ENCODE measurements at places on chromosomes 7 and 10.

DNA sequence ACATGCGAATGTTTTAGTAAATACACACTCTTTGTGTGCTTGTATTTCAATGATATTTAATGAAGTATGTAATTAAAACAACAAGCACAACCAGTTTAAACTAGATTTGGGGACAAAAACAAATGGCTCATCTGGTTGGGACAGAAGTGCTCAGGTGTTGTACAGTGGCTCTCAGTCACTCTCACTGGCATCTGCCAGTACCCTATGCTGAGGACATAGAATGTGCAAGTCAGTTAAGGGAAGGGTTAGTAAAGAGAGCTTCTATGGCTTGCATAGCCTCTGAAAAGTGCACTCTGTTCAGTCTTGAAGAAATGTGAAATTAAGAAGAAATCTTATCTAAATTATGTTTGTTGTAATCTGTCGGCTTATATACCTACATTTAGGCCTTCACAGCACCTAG, 183.0 kb downstream of the LRRC4 start:
- DNase-seq: no peak

DNA sequence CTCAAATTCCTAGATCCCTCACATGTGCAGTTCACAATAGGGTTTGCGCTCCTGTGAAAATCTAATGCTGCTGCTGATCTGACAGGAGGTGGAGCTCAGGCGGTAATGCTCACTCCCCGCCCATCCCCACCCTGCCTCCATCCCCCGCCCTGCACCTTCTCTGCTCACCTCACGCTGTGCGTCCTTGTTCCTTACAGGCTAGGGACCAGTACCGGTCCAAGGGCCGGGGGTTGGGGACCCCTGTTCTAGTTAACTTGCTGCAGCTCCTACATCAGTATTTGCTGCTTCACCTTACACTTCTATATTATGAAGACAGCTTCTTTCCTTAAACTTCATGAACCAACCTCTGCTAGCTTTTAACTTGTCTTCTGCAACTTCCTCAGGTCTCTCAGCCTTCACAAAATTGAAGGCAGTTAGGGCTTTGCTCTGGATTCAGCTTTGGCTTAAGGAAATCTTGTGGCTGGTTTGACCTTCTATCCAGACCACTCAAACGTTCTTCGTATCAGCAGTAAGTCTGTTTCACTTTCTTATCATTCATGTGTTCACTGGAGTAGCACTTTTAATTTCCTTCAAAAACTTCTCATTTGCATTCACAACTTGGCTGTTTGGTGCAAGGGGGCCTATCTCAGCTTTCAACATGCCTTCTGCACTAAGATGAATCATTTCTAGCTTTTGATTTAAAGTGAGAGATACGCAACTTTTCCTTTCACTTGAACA, 1.7 kb upstream of the TNKS2 start:
- no peak for DNase-seq

DNA sequence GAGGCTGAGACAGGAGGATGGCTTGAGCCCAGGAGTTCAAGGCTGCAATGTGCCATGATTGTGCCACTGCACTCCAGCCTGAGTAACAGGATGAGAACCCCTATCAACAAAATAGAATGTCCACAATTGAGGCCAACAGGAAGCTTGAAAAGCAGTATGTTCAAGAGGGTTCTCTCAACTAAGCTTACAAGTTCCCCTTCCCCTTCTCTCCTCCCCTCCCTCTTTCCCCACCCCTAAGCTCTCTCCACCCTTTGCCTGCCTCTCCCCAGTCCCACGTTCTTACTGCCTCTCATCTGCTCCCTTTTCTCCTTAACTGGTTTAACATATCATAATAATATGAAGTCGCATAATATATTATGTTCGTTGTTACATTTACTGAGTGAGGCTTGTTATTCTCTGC, 35.4 kb downstream of the KIAA1549 start:
- no peak for DNase-seq

DNA sequence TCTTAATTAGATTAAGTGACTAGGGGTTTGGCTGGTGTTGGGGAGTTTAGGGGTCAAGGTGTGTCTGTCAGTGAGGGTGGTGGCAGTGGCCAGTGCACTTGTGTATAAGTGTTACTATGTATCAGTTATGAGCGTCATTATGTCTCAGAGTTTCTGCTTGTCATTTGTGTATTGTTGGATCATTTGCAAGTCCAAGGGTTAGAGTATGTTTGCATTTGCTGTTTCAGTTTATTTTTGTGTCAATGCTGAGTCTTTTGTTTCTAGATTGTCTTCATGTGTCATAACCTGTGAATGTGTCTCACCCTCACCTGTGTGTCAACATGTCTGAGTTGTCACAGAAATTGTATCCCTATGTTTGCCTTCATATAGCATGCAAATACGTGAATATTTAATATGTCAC, 97.5 kb upstream of the PAX2 start:
- no peak for DNase-seq

GRCh38 chr10:18113881-18114280, 26.3 kb upstream of the CACNB2 start:
- no peak for DNase-seq

DNA sequence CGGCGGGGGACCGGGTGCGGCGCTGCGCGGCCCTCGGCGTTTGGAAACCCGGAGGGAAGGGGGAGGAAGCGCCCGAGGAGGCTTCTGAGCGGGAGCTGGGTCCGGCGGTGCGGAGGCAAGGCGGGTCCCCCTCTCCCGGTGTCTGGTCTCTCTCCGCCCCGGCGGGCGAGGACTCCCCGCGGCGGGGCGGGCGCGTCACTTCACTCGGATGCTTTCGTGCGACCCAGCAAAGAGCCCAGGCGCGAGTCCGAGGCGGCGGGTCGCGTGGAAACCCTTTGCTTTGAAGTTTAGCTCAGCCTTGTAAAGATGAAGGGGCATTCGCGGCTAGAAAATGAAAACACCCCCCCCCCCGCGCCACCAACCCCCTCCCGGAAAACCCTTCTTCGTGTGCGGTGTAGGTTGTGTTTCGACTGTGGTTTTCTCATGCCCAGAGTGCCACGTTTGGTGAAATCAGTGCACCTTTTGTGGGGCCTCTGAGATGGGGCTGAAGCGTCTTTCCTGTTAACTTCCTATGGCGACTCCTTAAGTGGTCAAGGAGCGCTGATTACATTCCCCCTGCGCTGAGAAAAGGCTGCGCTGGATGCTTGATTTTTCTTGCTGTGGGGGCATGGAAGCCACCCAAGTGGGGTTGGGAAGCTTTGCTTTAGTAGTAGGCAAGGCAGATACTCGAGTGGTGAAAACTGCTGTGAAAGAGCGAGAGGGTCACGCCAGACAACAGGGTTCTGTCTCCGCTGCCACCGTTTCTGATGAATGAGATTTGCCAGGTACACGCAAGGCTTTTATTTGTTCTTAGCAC, 876 bp downstream of the GNAI1 start:
- peak; percentile 51 for DNase-seq

DNA sequence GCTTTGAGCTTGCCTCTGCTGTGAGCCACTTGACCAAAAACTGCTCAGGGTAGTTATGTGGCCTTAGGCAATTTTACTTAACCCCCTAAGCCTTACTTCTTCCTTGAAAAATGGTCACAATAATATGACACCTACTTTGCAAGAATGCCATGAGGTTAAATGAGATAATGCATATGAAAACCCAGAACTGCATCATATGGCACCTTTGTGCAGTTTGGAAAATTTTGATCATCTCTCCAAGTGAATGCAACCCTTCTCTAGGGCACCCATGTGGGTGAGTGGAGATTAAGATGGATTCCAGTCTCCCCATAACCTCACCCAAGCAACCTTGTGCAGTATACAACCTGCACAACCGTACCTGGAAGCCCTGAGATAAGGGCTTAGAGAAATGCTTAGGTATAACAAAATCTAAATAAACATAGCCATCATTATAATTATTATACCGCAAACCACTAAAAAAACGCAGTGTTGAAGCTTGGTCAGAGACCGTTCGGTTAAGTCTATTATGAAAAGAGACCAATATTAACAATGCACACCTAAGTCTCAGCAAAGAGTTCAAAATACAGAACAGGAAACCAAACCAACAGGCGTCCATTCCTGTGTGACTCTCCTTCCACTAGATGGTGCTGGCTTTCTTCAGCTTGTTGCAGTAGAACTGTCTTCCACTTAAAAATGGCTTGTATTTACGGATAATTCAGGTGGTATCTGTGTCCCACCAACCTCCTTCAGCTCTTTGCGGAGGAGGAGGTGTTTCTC, 21.0 kb upstream of the ASB15 start:
- DNase-seq: no peak

DNA sequence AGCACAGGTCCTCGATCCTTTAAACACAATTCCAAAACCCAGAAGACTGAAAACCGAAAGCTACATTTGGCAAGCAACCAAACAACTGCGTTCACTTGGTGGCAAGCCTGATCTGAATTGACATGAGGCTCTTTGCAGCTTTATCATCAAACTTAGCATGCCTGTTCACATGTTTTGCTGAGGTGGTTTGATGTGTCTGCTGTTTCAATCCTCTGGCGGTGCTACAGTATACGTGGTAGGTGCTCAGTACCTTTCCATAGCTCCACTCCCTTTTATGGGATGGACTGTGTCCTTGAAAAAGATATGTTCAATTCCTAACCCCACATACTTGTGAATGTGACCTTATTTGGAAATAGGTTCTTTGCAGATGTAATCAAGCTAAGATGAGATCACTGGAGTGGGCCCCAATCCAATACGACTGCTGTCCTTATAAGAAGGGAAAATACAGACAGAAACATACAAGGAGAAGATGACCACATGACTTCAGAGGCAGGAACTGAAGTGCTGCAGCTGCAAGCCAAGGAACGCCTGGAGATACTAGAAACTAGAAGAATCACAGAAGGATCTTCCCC, 33.4 kb downstream of the CCDC6 start:
- DNase-seq: no peak

- DNase-seq: no peak
Measured at GRCh38 chr7:37665352-37666022, 18.1 kb upstream of the GPR141 start.

- DNase-seq: no peak
Measured at GRCh38 chr10:133179128-133179520, 19.1 kb downstream of the KNDC1 start.

- no peak for DNase-seq
Measured at GRCh38 chr7:53602817-53603418, 567.5 kb downstream of the POM121L12 start.

DNA sequence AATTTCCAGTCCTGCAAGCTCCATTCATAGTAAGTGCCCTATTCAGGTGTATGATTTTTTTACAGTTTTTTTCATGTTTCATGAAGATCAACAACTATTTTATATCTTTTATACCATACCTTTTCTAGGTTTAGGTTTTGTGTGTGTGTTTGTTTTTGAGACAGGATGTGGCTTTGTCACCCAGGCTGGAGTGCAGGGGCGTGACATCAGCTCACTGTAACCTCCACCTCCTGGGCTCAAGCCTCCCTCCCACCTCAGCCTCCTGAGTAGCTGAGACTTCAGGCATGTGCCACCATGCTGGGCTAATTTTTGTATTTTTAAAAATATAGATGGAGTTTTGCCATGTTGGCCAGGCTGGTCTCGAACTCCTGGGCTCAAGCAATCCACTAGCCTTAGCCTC, 35.0 kb downstream of the ARMH3 start:
- DNase-seq: no peak

DNA sequence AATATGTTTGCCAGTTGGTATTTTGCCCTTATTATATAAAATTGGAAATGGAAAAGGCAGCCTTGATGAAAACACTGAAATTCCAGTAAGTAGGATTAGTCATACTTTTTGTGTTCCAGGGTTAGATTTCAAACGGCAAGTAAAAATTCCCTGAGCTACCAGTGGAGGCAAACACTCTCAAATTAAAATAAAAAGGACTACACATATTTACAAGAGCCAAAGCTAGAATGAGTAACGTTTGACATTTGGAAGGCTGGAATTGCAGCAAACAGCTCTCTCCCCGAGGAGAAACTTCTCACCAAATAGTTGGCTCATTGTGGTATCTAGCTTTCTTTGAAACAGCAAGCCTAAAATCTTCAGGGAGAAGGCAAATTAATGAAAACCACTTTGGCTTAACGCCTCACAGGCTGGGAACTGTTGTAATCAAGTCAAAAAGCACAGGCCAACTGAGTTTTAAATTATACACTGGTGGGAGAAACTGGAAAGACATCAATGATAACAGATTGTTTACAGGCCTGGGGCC, 288.4 kb downstream of the SNX13 start:
- DNase-seq: no peak

- no peak for DNase-seq
Measured at GRCh38 chr10:74433595-74433956, 282.6 kb downstream of the ADK start.

GRCh38 chr10:16933783-16934182, 116.6 kb upstream of the RSU1 start:
- DNase-seq: no peak

GRCh38 chr7:104328970-104329825, 795 bp downstream of the LHFPL3 start:
- DNase-seq: no peak

DNA sequence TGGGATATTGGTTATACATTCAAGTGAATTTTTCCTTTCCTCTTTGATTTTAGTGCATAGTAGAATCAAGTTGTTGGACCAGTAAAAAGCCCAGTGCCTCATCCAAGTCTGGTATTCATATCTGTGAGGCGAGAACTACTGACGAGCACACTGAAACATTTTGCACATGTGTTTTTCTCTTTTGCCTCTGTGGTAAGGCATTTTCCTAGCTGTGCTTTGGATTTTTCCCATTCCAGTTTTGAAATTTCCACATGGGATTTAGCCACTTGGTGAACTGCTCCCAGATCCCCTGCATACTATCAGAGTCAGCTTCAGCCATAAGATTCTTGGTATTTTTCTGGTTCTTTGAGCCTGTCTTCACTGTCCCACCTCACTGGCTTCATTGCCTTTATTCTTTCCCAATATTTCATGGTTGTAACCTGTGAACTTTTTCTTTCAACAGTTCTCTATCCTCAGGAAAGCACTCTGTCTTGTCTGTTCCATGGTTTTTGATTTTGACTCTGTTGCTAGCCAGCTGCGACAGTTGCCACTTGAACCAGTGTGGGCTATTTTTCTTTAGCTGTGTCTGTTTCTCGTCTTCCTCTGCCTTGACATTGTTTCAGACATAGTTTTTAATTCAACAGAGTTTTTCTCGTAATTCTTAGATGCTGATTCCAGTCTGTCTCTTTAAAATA, 239.0 kb downstream of the REEP3 start:
- no peak for DNase-seq

- DNase-seq: no peak
Measured at GRCh38 chr10:128624656-128625530, 498.7 kb upstream of the MKI67 start.

- no peak for DNase-seq
Measured at GRCh38 chr7:12474035-12474434, 70.4 kb upstream of the VWDE start.

DNA sequence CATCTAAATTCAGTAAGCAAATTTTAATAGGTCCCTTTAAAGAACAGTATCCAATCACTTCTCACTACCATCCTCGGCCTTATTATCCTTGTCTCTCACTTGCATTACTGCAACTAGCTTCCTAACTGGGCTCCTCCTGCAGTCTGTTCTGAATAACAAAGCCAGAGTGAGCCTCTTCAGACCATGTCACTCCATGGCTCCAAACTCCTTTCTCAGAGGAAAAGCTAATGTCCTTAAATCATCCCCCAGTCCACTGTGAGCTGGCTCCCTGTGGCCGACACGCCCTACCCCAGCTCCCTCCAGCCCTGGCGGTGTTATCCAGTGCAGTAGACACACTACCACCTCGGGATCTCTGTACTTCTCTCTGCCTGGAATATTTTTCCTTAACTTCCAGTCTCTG, 80.0 kb downstream of the EPC1 start:
- no peak for DNase-seq

Measured in NCI-H187 (cell line).